NCI-H446 (cell line): ENCODE measurements at places on chromosomes 7 and 10.

DNA sequence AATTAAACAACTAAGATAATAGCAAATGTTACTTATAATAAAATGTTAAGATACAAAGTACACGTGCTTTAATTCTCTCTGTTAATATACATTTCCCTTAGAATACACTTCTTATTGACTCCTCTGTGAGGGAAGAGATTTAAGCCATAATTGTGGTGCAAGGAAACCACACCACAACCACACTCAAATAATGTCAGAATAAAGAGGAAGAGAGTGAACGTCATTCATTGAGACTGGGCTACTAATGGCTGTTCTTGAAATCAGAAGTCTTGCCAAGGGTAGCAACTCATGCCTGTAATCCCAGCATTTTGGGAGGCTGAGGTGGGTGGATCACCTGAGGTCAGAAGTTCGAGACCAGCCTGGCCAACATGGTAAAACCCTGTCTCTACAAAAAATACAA is 10.0 kb downstream of the FAM171A1 start:
- DNase-seq, result no peak

- no peak for DNase-seq
Measured at GRCh38 chr10:88415533-88416130, 167.5 kb downstream of the RNLS start.

DNA sequence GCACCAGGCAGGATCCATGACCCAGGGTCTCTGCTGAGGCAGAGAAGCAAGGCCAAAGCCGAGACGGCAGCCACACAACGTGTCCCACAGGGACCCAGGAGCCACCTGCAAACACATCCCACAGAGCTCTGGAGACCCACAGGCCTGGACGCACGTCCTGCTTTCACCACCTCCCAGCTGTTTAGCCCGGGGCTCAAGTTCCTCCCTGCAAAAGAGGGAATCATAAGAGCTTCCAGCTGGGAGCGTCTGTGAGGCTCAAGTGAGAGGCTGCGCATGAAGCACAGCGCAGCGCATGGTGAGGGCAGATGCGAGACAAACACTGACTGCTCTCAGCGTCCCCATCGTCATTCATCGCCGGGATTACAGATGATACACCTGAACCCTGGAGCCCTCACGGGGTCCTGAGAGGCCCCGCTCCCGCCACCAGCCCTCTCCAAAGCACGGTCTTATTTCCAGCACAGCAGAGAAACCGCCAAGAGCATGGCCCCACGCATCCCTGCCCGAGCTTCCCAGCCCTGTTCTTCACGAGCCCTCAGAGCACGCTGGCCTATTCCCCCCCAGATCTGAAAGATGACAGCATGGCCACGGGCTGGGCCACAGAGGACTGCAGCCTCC is 88.7 kb downstream of the MAD1L1 start:
- no peak for DNase-seq

DNA sequence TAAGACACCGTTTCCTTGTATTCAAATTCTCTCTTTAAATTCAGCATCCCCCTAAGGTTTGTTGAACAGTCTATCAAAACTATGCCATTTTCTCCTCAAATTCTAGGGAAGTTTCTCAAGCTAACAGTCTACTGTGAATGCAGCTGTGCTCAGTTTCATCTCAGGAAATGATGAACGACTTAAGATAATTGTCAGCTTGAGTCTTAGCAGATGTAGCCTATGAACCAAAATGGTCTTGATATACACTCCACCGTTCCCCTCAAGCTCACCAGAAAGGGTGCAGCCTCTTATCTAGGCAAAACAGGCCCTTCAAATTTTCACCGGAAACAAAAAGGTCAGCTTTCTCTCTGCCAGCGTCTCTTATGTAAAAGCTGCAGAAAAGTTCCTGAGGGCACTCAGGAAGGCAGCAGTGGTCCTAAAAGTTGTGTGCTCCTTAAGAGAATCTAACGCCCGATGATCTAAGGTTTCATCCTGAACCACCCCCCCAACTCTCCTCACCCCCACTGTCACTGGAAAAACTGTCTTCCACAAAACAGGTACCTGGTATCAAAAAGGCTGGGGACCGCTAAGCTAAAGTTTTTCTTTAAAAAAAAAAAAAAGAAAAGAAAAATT is 2.1 kb downstream of the DNAJC9 start:
- DNase-seq, result no peak

GRCh38 chr10:133444342-133445267 is 9.1 kb upstream of the SCART1 start:
- DNase-seq, result no peak

DNA sequence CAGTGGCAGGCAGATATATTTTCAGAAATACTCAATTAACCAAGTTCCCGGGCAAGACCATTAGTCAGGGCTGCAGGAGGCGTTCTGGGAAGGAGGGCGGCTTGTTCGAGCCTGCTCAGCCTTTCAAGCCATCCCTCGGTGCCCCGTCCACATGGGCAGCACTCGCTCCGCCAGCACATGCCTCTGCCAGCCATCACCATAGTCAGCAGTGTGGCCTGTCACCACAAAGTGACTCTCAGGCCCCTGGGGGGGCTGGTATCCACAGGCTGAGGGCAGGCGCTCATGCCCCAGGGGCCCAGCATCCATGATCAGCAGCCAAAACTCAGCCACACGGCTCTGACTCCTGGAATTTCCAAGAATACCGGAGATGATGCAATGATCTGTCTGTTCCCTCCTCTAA is 81.9 kb downstream of the CHST15 start:
- DNase-seq, result no peak

DNA sequence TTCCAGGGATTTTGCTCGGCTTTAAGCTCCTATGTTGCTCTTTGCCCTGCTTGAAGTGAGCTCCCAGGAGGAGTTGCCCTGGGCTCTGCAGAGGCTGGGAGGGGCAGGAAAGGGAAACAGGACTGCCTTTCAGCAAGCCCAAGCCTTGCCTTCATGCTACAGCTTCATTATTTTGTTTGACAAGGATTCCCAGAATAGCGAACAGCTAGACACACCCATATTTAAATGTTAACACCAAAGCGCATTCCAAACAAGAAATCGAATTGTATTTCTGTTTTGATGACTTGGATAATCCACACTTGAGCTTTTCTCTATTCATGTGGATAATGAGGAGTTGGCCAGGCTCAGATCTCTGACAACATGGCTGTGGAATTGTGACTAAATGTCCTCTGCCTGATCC is 6.3 kb downstream of the KIAA1217 start:
- DNase-seq, result no peak

GRCh38 chr7:131826960-131827359 is 270.5 kb upstream of the PODXL start:
- DNase-seq, result no peak

GRCh38 chr10:90372451-90372850 is 485.4 kb downstream of the HTR7 start:
- no peak for DNase-seq

DNA sequence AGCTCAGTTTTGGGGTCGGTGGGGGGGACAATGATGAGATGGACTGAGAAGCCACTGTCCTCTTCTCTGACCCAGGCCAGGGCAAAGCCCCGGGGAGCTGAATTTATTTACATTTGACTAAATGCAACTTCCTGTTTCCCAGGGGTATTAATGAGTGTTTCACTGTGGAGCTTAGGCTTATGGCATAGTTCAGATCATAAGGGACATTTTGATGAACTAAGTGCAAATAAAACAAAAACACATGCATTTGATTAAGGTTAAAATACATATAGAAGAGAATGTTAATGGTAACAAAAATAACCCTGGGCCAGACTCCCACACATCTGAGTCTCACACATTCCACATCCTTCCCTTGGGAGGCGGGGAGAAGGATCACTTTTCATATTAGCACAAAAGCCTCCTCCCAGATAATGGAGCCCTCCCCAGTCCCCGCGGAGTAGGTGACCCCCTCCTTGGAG is 320.6 kb downstream of the FRMD4A start:
- DNase-seq, result no peak

DNA sequence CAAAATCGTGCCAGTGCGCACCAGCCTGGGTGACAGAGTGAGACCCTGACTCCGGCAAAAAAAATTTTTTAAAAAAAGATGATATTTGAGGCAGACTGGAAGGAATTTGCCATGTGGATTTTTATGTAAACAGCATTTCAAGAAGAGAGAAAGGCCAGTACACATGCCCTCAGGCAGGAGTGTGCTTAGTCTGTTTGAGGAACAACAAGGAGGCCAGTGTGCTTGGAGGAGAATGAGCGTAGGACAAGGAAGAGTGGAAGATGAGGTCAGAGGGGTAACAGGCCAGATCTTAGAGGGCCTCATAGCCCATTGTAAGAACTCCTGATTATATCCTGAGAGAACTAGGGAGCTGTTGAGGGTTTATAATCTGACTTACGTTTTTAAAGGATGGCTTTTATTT is 17.2 kb upstream of the STRIP2 start:
- no peak for DNase-seq

GRCh38 chr7:154960063-154960790 is 42.7 kb downstream of the PAXIP1 start:
- no peak for DNase-seq

- DNase-seq, result no peak
Measured at GRCh38 chr10:102231357-102232318, 5.5 kb downstream of the ELOVL3 start.

- no peak for DNase-seq
Measured at GRCh38 chr7:127091620-127092019, 161.1 kb downstream of the GRM8 start.

GRCh38 chr7:79272066-79272669 is 181.3 kb downstream of the MAGI2 start:
- peak; percentile 30 for DNase-seq

GRCh38 chr7:67435894-67436535 is 439.4 kb downstream of the TYW1 start:
- no peak for DNase-seq

DNA sequence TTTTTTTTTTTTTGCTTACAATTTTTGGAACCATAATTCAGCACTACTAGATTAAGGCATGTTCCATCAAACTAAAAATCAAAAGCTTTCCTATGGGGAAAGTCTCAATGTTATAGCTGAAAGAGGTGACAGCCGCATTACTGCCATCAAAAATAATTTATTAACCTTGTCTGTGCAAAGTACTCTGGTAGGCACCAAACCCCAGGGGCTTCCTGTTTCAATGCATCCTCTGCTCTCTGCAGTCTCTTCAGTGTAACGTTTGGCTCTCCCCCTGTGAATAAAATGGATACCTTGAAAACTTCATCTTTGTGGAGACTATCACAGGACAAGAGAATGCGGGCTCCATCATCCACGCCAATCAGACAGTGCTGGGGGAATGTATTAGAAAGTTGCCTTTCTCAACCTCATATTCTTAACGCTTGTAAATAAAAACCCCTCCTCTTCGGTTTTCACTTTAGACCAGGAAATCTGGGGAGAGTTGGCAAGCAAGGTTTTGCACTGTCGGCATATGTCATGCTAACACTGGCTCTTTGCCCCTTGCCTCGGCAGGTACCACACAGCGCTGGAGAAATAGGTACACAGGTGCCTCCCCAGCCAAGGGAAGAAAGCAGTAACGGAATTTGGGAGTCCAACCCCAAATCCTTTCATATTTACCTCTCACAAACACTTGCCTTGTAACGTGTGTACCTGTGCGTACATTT is 1.6 kb upstream of the NRG3 start:
- DNase-seq, result no peak

DNA sequence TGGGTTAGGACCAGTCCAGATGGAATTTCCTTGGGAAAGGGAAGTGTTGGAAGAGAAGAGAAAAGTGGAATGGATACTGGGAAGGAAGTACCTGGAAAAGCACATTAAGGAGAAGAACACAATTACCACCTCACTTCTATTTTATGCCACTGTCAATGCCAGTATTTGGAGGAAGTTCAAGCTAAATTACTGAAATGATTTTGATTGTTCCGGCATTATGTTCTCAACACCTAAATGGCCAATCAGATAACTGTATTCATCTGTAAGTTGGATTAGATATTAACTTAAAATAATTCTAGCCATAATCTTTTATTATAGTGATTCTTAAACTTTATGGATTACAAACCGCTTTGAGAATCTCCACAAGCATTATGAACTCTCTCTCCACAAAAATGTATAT is 7.3 kb downstream of the NPVF start:
- DNase-seq, result no peak

DNA sequence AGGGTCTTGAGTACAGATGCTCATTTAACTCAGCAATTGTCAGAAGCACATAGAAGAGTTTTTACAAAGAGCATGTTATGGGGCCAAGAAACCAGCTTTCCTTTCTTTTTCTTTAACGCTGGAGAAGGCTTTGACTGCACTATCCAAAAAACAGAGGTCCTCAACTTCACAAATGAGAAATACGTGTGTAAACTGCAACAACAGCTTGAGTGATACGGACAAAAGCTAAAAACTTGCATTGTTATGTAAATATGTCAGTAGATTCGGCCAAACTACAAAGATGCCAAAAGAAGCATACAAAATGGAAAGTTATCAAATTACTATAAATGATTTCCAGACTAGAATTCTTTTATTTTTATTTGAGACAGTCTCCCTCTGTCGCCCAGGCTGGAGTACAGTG is 62.4 kb upstream of the C10orf90 start:
- no peak for DNase-seq

DNA sequence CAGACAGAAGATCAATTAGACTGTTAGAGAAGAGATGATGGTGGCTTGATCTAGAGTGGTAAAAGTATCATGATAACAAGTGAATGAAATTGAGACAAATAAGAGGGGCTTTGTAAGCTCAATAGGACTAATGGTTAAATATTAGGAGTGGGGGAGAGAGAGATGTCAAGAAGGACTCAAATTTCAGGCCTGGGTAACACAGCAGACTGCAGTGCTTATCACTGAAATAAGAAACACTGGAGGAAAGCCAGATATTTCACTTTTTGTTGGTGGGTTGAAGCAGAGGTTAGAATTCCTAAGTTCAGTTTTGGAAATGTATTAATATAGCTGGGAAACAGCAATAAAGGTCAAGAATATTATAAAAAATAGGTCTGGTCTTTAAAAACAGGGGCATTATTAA is 74.6 kb downstream of the ORC5 start:
- no peak for DNase-seq

DNA sequence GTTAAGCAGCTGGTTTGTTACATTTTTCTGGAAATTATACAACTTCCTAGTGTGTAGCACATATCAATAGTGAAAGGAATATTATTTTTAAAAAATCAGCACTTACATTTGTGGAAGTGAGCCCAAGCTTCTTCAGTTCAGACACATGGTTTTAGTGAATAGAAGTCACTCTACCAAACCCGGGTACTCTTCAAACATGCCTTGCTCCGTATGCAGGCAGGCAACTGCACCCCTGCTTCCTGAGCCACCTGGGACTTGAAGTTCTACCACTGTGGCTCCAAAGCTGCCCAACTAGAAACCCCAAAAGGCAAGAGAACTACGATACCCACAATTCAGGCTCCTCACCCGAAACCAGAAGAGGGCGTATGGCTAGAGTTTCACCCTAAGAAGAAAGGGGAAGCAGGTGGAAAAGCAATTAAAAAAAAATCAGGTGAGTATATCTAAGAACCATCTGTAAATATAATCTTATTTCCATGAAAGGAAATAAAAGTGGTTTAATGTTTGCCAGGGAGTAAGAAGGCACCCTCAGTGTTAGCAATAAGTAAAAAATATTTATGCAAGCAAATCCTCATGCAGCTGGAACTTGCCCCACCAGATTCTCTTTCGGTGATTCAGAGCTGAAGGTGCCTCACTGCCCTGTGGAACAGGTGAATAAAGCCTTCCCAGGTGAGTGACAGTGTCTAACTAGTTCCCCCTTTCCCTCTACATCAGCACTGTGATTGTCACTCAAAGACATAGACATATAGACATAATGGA is at the start of gene MACC1:
Gene MACC1, minus strand, starts transcription at position 192 of the 756 bp plus-strand sequence. CDS start 55,522 bp downstream, outside the sequence.
- no peak for DNase-seq
